ENCODE measurements at places on chromosomes 2 and 18.

DNA sequence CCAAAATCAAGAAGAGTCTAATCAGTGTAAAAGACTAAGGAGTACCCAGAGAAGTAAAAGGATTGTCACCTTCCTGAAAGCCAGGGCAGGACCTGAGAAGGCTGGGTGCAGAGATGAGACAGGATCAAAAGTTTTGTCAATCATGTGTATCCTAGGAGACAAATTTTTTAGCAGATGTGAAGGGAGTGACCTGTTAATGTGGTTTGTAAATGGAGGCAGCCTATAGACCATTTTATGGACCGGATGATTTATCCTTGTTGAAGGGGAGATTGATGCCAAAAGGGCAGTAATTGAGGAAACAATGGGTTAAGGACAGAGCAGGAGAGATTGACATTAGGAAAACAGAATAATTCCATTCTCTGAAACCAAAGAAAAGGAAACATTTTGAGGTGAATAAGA is 813 bp downstream of the NDC80 start:
- no peak for DNase-seq

- DNase-seq, result no peak
Observed at GRCh38 chr2:42908518-42909200, 116.3 kb upstream of the HAAO start.

GRCh38 chr18:44558767-44559166 is 121.9 kb upstream of the SETBP1 start:
- DNase-seq, result no peak

GRCh38 chr2:241062389-241063092 is 39.5 kb downstream of the MTERF4 start:
- no peak for DNase-seq

GRCh38 chr18:36809590-36810381 is 19.0 kb downstream of the TPGS2 start:
- no peak for DNase-seq

DNA sequence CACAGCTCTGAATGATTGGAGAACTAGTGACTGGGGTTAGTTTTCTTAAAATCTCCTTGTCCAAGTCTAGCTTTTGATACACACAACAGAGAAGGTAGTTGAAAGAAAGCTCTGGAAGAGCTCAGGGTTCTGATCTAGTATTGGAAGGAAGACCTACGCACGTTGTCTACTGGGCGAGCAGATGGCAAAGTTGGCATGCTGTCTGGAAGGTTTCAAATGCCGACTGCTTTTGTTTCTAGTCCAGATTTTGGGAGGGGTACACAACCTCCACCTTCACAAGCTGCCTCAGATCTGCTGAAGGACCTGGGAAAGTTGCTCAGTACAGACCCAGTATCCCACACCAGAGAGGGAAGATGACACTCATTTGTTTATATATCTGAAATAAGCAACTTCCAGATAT is 507.3 kb downstream of the RNF144A start:
- DNase-seq, result no peak

GRCh38 chr2:194103941-194104659 is 1552.9 kb upstream of the SLC39A10 start:
- no peak for DNase-seq

All from BJ (cell line).